NCI-H1694 treated with DMSO at 0.1 percent for 48 hours (cell line): ENCODE measurements at places on chromosomes 16 and 17.

DNA sequence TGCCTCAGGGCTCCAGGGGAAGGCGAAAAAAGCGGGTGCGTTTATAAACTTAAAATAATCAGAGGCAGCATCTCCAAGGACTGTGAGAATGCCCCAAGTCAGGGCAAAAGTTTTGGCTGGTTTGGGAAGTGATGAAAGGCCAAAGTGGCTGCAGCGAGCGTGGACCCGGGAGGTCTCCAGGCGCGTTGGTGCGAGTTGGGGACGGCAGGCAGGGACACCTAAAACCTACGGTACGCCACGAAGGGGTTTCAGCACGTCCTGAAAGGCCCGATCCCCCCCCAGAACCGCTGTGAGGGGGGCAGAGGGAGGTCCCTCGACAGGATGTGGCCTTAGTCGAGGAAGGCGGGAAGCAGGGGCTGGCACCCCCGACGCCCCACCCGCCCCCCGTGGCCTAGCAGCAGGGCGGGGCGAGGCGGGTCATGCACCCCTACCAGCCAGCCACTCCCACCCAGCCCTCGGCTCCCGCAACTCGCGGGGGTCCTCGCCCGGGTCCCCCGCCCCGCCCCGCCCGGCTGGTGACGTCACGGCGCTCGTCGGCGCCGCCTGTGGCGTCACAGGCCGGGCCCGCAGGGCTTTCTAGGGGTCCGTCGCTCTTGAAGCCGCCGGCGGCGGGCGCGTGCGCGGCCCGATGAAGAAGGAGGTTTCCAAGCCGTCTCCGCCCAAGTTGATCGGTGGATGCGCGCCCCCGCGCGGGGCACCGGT, at the start of gene MYCBPAP:
Gene MYCBPAP (plus strand): TSS at position 569 of the 702 bp plus-strand sequence. CDS start 236 bp downstream, outside the sequence.
- no peak for DNase-seq

GRCh38 chr16:57838161-57838560, 35.9 kb upstream of the KIFC3 start:
- no peak for DNase-seq

DNA sequence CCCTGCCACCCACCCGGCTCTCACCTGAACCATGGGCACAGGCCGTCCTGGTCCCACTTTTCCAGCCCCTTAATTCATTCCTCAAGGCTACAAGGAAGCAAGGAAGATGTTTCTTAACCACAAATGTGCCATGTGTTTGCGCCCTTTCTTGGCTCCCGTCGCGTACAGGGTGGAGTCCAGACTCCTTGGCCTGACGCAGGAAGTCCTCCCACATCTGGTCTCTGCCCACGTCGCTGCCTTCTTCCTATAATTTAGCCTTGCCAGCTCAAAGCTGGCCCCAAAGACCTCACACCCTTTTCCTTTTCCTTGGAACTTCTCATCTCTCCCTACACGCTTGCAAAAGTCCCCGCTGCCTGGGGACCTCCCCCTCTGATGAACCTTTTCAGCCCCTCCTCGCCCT, 38.8 kb upstream of the BHLHA9 start:
- no peak for DNase-seq

DNA sequence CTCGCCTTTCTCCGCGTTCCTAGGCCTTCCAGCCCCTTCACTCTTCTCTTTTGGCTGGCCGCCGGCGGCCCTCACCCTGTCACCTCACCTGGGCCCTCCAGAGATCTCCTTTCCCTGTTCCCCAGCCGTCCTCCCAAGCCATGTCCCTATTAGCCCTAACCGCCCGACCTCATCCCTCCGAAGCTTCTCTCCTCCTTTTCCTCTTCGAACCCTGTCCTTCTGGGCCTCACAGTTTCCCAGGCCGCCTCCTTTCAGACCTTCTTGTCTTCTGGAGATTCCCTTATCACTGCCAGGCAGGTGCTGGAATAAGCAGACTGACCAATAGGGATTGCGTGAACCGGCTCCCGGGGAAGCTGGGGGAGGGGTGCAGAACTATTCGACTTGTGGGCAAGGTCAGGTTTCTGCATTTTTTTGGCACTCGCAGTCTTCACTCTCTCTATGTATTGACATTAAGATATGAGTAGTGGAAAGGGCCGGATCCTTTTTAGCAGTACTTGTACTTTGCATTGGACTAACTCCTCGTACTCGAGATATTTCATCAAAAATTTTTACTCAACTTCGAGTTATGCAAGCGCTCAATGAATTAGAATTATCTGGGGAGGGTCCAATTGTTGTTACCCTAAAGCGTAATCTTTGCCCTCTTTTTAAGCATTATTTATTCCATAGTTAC, 690 bp downstream of the RHOT1 start:
- DNase-seq, result no peak

DNA sequence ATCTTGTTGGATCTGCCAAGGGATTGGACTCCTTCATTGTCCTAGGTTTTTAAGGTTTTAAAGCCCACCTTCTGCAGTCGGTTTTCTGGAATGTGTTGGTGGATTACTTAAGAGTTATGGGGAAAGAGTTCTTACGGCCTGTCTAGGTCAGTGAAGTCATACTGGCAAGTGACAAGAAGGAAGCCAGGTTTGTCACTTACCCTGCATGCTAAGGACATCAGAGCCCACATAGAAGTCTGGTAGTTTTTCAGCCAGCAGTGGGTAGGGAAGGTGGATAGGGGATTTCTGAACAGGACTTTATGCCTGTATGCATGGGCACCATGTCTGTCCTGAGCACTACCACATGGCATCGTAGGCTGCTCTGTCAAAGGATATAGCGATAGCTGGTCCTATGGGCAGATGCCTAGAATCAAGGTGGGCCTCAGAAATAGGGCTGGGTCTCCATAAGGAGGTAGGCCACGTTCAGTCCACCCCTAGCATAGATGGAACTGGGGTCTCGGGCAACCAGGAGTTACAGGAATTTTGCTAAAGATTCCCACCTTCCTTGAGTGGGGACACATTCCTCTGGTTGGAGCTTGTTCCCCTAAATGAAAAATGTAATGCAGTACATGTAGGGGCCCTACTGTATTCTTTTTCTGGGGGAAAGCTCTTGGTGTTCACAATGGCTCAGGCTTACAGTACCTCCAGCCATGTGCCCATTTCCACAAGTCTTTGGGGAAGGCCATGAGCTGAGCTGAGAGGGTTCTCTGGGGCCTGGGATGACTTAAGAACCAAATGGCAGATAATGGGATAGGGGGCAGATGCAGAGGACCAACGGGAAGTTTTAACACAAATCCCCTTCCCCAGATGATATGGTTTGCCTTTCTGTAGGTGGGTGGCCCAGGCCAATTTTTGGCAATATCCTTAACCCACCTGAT, 27.5 kb downstream of the TRPV2 start:
- no peak for DNase-seq

GRCh38 chr17:69363488-69364210, 36.7 kb upstream of the ABCA5 start:
- DNase-seq, result no peak

- no peak for DNase-seq
Observed at GRCh38 chr17:81412490-81413093, 17.3 kb downstream of the BAHCC1 start.

DNA sequence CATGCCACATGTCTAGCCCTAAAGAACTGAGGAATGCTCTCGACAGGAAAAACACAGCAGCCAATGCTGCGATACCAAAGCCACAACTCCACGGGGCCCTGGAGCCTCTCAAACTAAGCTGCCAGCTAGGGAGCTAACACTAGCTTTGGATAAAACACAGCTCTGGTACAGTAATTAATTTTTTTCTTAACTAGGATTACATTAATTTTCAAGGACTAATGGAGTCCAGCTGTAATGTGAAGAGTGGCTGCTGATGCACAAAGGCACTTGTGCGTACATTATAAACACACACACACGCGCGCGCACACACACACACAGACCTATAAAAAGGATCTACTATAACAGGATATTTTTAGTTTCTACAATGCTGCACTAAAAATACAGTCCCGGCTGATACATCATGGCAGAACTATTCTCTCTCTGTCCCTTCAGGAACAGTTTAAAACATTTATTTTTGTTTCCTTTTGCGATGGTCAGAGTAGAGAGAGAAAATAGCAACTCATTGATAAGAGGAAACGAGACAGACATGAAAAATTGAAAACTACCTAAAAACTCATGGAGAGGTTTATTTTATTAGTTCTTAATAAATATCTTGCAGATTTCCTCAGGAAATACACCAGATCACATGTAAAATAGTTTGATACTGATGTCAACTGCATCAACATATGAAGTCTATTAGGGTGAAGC, 88.5 kb downstream of the SMG6 start:
- no peak for DNase-seq

GRCh38 chr17:8506145-8506544, 70.5 kb downstream of the NDEL1 start:
- DNase-seq, result no peak

DNA sequence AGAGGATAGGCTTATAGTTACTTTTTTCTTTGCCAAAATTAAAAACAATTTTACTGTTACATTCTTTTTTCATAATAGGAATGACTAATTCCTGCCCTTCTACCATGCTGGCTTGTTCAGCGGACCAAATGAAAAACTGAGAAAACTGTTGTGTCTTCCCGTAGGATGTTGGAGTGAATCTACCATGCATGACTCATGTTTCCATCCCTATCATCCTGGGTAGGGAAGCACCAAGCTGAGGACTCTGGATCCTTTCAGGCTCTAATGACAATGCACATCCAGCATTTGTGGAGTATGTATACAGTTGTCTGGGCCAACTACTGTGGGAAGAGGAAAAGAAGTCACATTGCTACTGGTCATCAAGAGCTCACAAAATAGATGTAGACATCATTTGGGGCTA, 41.1 kb upstream of the DHX8 start:
- DNase-seq, result no peak

DNA sequence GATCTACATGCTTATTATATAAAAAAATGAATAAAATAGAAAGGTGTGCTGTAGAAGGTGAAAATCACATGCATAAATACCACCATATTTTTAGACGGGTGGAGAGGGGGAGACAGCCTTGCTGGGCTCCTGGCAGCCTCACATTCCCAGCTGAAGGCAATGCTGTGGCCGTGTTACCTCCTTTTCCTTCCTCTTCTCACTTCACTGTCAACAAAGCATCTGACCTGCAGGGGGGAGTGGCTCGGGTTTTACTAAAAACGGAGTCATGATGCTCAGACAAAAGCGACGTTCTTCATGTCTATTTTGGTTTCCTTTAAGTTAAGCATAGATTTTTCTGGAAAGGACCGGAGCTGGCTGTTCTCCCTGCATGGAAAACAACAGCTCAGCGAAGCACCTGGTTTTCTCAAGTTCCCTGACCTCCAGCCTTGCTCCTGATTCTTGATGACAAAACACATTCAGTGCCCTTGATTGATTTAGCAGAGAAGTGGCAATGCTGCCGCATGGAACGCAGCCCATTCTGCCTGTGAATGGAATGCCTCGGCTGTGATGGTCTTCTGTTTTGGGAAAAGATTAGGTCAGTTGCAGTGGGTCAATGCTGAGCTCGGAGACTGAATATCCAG, 5.5 kb upstream of the RPTOR start:
- no peak for DNase-seq

- no peak for DNase-seq
Observed at GRCh38 chr16:57823836-57824235, 21.5 kb upstream of the KIFC3 start.

- DNase-seq, result no peak
Observed at GRCh38 chr16:11391576-11391975, 46.3 kb downstream of the RMI2 start.

DNA sequence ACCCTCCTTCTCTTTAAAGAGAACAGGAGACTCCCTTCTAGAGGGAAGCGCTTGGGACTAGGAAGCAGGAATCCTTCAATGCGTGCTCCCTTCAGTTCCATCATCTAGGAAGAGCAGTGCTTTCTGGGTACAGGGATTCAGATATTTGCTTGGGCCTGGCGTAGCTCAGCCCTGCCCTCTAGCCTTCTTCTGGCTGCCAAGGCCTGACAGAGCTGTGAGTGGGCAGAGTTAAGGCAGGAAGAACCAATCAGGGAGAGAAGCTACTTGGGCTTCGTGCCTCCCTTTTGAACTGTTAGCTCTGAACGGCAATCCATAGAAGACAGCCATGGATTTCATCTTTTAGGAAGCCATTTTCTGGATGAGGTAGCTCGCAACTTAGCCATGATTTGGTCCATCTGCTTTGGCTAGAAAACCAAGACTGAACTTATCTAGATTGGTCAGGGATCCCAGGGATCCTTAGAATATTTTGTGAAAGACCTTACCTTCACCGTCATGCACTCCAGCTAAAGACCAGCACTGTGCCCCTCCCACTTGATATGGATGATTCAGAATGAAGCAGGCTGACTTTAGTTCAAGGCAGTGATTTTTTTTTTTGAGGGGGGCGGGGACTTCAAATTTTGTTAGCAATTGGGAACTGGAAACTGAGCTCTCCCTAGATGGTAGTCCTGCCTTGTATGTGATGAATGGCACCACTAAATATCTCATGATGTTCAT, 2.5 kb upstream of the CORO6 start:
- no peak for DNase-seq

GRCh38 chr17:63984236-63984635, 11.5 kb upstream of the SCN4A start:
- no peak for DNase-seq

- no peak for DNase-seq
Observed at GRCh38 chr17:29674281-29674680, 51.6 kb upstream of the CORO6 start.

GRCh38 chr17:34307110-34307509, 12.1 kb upstream of the CCL8 start:
- DNase-seq, result no peak

- DNase-seq, result no peak
Observed at GRCh38 chr16:59655031-59655430, 920.9 kb upstream of the GOT2 start.

- DNase-seq, result no peak
Observed at GRCh38 chr17:80948976-80949450, 42.6 kb upstream of the CHMP6 start.

DNA sequence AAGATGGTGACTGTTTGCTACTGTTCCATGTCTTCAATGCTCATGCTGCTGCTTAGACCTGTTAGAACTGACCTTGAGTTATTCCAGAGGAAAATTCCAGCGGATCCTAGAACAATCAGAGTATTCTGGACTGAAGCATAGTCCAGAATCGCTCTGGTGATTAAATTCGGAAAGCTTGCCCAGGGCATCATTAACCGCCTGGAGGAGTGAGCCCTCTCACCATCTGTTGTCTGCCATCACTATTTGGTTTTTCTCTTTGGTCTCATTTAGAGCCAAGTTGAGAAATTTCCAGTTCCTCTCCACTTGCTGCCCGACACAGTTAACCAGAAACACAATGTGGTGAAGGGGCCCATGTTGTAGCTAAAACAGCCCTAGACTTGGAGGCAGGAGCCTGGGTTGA, 104.1 kb downstream of the BMERB1 start:
- peak; percentile 39 for DNase-seq

GRCh38 chr17:900336-900934, 79.1 kb downstream of the NXN start:
- no peak for DNase-seq

- peak; percentile 30 for DNase-seq
Observed at GRCh38 chr17:67531291-67531690, 154.2 kb downstream of the PITPNC1 start.
